Islet precursor cell (in vitro differentiated cells): ENCODE measurements at places on chromosomes 1 and 21.
A peak's percentile ranks its signal among the peaks of the same experiment; 100 is the strongest.

DNA sequence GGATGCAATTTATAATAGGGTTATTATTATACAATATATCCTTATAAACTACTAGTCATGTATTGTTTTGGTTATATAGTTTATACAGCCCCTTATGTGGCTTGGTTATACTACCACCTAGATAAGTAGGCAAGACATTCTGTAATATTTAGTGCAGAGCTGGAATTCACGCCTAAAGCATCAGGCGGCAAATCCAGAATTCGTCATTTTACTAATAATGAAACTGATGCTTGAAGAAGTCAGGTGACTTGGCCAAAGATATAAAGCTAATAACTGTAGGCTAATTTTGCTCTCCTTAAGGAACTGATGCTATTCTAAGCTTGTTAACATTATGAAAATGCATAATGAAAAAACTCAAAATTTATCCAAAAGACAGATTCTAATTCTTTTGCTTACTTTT is 10.8 kb downstream of the NSL1 start:
- DNase-seq: no peak

DNA sequence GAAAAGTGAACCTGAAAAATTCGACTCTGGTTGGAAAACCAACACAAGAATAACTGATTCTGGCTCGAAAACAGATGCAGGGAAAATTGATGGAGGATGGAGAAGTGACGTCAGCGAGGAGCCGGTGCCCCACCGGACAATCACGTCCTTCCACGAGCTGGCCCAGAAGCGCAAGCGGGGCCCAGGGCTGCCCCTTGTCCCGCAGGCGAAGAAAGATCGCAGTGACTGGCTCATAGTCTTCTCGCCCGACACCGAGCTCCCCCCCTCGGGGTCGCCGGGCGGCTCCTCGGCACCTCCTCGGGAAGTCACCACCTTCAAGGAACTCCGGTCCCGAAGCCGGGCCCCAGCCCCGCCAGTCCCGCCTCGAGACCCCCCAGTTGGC is 1.9 kb downstream of the RUSC1 start:
- no peak for DNase-seq

DNA sequence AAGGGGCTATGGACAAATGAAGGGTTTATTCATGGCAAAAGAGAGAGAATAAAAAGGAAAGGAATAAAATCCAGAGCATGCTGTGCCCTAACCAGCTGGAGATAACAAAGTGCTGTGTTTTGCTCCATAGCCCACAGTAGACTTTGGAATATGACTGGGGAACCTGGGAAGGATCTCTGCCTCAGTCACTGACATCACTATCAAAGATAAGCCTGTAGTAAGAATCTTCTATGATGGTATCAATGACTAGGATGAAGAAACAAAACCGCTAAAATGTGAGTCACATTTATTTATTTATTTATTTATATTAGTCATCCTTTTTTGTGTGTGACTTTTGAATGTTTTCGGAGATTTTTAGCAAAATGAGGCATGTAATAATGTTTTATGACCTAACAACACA is 56.3 kb downstream of the NVL start:
- DNase-seq: no peak

- no peak for DNase-seq
Observed at GRCh38 chr21:34812504-34813265, 143.9 kb downstream of the CLIC6 start.

DNA sequence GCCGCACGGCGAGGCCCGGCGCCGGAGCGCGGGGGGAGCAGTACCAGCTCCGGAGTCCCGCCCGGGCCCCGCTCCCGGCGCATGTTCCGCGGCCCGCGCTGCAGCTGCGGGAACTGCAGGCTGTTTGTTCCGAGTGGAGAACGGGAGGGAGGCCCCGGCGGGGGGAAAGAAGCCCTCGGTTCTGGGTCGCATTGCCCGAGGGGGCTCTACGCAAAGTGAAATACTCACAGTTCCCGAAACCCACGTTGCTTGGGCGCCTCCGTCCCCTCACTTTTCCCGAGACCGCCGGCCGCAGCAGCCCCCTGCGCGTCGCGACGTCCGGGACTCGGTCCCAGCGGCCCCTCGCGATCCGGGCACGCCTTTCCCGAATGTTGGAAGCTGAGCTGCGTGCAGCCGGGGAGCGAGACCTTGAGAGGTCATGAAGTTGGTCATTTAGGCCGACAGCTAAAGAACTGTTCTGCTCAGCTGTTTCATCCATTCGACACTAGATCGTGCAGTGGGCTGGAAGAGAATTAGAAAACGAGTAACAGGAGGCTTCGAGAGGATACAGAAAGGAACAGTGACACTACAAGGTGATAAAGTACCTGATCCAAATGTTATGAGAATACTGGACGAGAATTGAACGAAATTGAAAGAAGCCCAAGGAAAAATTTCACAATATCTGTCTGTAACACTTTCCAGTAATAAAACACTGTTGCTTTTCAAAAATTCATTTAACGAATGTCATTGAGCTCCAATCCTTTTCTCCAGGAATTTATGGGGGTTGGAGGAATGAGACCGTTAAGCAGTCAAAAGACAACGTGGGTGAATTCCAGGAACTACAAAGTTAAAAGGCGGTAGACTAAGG is 657 bp upstream of the LIN9 start:
- DNase-seq: no peak

- peak; percentile 48 for DNase-seq
Observed at GRCh38 chr21:37849506-37850102, 66.7 kb downstream of the KCNJ6 start.
